ENCODE measurements at places on chromosomes 5 and 9.

- DNase-seq, result no peak
These were observed 134.5 kb downstream of the C9orf152 start for GRCh38 chr9:110073356-110073905.

DNA sequence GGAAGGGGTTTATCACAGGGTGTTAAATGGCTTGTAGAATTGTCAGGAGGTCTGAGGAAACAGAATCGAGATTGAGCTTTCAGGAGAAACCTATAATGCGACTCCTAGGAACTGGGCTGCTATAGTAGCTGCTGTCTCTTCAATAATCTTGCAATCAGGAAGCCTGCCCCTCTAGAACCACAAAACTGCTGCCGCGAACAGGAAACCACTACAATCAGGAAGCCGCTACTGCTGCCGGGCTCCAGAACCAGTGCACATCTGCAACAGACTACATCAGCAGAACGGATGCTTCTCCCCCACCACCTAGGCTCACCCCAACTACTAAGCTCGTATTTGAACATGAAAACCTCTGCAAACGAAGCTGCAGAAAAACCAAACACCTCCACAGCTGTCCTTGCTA is 31.6 kb downstream of the TNFSF8 start:
- DNase-seq, result no peak

DNA sequence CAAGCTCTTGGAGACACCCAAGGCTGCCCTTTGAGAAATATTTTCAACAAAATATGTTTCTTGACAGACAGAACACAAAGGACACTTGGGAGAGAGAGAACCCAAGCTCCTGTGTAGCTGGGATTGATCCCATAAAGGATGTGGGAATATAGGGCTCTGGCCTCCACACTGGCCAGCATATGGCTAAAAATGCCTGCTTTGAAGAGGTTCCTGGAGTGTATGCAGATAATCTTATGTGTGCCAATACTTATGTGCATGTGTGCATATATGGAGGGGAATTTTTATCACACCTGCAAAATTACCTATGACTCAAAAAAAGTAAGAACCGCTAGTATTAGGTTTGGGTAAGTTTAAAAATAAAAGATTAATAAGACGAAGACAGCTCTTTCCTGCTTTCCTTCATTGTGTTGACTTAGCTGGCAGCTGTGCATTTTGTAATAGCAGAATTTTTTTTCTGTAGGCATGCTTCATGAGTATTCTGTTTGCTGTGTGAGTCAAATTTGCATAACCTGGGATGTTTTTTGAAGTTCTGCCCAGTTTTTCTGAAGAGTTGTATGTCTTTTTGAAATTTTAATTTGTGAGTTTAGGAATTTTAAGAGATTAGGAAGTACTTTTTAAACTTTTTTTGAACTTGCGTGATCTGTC is 42.6 kb downstream of the HACD4 start:
- no peak for DNase-seq

GRCh38 chr5:180558232-180558631 is 33.1 kb downstream of the SCGB3A1 start:
- DNase-seq, result no peak

- no peak for DNase-seq
These were observed 217.2 kb downstream of the TARS1 start for GRCh38 chr5:33657804-33658440.

DNA sequence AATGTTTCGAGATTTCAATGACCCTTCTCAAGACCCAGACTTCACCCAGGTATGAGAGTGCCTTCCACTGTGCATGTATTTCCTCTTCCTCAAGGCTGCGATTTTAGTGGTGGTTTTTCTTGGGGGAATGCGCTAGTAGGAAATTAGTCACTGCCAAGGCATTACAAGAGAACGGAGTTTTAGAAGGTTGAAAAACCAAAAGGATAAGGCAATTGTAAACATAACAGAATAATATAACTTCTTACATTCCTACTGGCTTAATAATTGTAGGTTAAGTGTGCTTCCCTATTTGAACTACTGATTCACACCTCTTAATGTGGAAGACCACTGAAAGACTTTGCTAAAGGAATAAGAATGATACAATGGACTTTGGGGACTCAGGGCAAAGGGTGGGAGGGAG is 38.9 kb downstream of the ACO1 start:
- no peak for DNase-seq

- DNase-seq, result no peak
These were observed 1114.0 kb downstream of the PTPRD start for GRCh38 chr9:9498846-9499245.

GRCh38 chr5:174291162-174291561 is 245.7 kb downstream of the NSG2 start:
- DNase-seq, result no peak

DNA sequence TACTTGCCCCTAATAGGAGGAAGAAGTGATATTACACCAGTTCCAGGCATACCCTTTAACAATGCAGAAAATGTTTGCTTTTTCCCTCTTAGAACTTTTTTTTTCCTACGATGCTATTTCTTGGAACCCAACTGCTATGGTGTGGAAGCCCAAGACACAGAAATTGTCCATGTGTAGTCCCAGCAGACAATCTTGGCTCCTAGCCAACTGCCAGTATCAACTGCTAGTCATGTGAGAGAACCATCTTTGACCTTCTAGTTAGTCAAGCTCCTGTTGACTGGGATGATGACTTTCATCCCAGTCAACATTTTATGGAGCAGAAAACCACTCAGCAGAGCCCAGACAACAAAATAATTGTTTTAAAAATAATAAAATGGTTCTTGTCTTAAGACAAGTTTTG is 532.4 kb downstream of the TLR4 start:
- DNase-seq, result no peak

DNA sequence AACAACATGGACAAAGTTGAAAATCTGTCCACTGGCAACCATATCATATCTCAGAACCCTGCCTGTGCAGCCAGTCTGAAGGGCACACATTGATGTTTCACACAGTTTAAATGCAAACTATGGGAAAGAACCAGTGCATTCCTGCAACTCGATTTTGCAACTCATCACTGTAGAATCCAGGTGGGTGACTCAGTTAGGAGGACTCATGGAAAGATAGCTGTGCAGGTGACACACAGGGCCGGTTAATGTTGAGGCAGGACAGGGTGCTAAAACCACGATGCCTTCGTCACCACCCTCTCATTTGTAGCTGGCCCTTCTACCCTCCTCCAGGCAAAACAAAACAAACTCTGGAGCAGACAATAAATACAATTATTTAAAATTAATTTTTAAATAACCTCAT is 62.8 kb downstream of the TLE1 start:
- no peak for DNase-seq

GRCh38 chr5:90767710-90768109 is 209.1 kb downstream of the ADGRV1 start:
- DNase-seq, result no peak

- no peak for DNase-seq
These were observed 87.6 kb downstream of the FREM1 start for GRCh38 chr9:14822666-14823065.

- no peak for DNase-seq
These were observed 122.3 kb upstream of the MYO10 start for GRCh38 chr5:17058438-17058837.

DNA sequence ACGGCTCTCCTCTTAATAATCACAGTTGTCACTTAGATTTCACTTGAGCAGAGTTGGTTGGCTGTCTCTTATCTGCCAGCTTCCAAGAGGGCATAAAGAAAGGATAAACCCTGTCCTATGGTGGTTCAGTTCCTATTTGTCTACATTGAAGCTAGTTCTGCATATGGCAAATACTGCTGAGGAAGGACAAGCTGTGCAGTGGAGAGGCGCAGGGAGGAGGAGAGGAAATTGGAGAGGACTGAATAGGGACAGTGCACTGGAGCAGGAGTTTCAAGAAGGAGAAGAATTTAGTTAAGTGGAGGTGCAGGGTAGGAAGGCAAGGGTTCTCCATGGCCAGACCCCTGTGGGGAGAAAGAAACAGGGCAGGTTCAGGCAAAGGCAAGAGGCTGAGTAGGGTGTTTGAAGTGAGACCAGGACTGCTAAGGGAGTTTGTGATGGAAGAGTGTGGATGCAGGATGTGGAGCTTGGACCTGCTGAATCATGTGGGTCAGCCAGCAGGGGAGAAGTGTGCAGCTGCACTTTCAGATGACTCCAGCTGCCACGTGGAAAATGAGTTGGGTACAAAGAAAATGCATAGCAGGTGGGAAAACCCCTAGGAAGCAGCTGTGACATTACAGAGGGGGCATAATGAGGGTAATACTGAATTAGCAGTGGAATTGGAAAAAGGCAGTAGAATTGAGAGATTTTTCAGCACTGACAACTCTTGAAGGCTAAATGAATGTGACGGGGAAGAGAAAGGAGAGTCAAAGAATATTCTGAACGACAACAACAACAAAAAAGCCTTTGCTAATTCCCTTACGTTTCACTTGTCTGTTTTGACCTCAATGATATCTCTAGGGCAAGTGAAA is 66.8 kb downstream of the MAMDC2 start:
- DNase-seq, result no peak

GRCh38 chr5:92641031-92641962 is 939.7 kb downstream of the NR2F1-AS1 start:
- DNase-seq, result no peak

DNA sequence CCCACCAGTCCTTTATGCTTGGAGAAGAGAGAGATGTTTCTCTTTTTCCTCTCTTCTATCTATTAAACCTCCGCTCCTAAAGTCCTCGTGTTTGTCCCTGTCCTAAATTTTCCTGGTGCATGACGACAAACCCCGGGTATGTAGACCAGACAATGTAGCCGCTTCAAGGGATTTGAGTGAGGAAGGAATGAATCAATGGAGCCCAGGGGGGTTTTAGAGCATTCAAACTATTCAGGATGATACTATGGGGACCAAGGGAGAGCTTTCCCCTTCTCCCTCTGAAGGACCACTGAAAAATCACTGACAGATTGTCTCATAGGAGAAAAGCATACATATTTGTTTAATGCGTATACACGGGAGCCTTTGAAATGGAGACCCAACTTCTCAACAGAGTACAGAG is 18.4 kb downstream of the CEL start:
- DNase-seq, result no peak

- DNase-seq, result peak; percentile 14
These were observed 10.5 kb downstream of the IRF1 start for GRCh38 chr5:132480042-132480441.

DNA sequence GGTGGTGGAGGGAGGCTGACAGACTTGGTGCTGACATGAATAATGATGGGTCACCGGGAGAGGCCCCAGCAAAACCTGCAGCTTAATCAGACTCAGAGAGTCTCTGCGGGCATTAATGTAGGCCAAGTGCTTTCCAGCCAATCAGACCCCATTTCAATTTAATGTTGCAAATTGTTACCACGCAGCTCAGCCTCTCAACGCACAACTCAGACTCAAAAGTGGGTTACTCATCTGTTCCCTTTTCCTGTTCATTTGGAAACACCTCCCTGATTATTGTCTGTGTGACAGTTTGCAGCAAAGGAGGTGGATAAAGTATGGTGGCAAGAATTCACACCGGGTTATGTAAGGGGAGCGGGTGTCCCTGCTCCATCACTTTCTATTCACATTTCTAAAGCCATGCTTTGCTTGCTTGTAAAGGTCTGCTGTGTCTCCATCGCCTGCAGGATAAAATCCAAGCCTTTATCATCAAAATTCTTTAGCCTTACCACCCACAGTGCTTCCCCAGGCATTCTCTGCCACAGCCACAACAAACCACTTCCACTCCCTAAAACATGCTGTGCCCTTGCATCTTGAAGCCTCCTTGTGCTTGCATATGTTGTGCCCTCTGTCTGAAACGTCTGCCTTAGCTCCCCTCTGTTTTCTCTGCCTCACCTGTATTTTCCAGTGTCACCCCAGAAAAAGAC is 156.5 kb downstream of the ASTN2 start:
- DNase-seq, result no peak

GRCh38 chr9:35522187-35522586 is 32.3 kb downstream of the RUSC2 start:
- DNase-seq, result no peak

GRCh38 chr5:122756264-122756911 is 18.5 kb upstream of the SNX2 start:
- no peak for DNase-seq

- peak; percentile 83 for DNase-seq
These were observed 183.9 kb downstream of the C9orf50 start for GRCh38 chr9:129436751-129437625.

DNA sequence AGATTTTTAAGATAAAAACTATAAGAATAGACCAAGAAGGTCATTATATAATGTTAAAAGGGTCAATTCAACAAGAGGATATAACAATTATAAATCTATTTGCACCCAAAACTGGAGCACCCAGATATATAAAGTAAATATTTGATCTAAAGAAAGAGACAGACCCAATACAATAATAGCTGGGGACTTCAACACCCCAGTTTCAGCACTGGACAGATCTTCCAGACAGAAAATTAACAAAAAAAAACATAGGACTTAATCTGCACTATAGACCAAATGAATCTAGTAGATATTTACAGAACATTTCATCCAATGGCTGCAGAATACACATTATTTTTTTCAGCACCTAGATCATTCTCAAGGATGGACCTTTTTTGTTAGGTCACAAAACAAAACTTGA is 331.9 kb downstream of the SPOCK1 start:
- DNase-seq, result no peak

- DNase-seq, result no peak
These were observed 622.6 kb downstream of the PRR16 start for GRCh38 chr5:121086671-121087070.

GRCh38 chr9:549455-549997 is 292.0 kb upstream of the DMRT1 start:
- no peak for DNase-seq

- no peak for DNase-seq
These were observed 102.5 kb downstream of the GPBP1 start for GRCh38 chr5:57276353-57276752.

DNA sequence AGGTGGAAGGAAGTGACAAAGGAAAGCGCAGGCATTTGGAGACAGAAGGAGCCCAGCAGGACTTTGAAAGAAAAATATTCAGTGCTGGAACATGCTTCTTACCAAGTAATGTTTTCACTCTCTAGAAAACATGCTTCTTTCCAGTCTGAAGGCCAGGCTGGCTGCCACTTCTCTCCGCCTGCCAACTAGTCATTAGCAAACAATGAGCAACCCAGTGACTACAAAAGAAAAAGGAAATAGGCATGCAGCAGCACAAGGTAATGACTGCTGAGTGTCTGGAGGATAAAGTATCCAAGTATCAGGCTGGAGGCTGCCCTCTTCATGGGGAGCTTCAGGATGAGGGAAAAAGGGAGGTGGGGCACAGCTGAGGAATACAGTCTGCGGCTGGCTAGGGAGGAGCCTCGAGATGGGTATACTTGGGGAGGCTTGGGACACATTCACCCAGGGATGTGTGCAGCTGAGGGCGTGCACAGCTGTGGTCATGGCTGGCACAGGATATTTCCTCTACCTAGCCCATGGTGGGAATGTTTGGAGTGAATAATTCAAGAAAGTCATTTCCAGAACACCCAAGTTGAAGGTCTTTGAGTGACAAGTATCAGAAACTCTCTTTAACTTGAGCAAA is 161.5 kb upstream of the KIF2A start:
- no peak for DNase-seq

- DNase-seq, result no peak
These were observed 16.2 kb downstream of the PBX3 start for GRCh38 chr9:125763394-125763801.

DNA sequence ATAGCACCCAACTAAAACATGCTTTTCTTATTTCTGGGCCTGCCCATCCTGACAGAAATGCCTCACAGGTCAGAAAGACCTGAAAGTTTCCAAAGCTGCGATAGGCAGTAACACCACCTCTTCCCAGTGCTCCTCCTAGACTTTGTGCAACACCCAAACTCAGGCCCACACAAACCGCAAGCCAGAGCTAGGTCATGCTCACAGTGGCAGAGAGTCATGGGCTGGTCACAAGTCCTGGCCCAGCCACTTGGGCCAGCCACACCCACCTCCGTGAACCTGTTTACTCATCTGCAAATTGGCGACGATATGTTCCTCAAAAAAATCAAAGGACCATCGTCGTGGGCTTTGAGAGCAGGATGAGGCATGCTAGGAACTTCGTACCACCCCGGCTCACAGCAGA is 44.0 kb upstream of the SLC25A51 start:
- no peak for DNase-seq
